Endothelial cell (in vitro differentiated cells): ENCODE measurements at places on chromosomes 1 and 21.

DNA sequence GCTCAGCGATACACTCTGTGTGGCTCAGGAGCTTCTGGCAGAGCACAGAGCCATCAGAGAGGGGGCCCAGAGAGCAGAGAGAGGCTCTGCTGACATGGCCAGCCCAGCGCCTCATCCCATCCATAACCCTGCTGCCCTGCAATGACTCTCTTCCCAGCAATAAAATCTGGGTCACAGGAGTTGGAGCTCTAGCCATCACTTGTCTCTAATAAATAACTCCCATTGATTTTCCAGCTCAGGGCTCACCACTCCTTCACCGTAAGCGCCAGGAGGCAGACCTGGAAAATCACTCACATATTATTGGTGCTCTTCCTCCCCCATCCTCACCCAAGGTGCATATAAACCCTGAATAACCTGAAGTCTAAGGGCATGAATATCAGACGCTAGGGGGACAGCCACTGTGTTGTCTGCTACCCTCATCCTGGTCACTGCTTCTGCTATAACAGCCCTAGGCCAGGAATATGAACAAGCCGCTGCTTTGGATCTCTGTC is at the start of gene APCS:
Gene APCS, plus strand, starts transcription at position 366 of the 491 bp plus-strand sequence. Its CDS starts 96 bp downstream, at position 462.
- DNase-seq: no peak
- no peak within 1 kb of the TSS for H3K27ac ChIP-seq
- H3K27me3 ChIP-seq: no peaks in the 10 kb centered on the region
- no peaks in the 10 kb centered on the region for H3K36me3 ChIP-seq
- no peaks in the 10 kb centered on the region for H3K4me1 ChIP-seq
- no peak within 1 kb of the TSS for H3K4me3 ChIP-seq

GRCh38 chr1:4425892-4426291 is 228.5 kb upstream of the AJAP1 start:
- H3K27me3 ChIP-seq: peaks cover 8% of the 10 kb centered on the region
- H3K4me3 ChIP-seq: no peak overlapping the region
- no peak overlapping the region for H3K27ac ChIP-seq
- H3K4me1 ChIP-seq: no peaks in the 10 kb centered on the region
- H3K36me3 ChIP-seq: peaks cover 5% of the 10 kb centered on the region
- DNase-seq: no peak

GRCh38 chr1:154433161-154433764 is 28.1 kb downstream of the IL6R start:
- peaks cover 8% of the 10 kb centered on the region for H3K27me3 ChIP-seq
- DNase-seq: no peak
- H3K36me3 ChIP-seq: peaks cover 3% of the 10 kb centered on the region
- peaks cover 10% of the 10 kb centered on the region for H3K4me1 ChIP-seq
- H3K27ac ChIP-seq: no peak overlapping the region

DNA sequence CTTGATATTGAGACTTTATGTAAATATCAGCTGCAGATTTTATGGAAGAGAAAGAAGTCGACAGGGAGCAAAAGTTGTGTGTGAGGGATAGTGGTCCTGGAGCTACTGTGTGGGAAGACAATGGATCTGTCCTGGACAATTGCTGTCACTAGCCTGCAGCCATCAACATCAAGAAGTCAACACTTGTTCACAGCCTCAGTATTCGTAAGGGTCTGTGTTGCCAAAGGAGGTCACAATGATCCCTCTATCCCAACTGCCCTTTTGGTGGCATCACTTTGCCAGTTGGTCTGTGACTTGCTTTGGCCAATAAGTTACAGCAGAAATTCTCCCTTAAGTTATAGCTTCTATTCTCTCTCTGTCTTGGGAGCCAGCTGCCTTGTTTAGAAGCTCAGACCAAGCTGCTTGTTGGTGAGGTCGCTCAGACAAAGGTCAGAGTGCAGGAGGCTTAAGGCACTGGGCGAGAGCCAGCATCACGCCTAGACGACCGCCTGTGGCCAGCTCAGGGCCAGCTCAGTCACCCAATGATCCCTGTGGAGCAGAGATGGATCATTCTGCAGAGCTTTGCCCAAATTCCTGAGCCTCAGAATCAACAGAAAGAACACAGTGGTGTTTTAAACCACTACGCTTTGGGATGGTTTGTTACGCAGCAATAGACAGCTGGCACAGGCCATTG is 134.9 kb downstream of the RHOU start:
- H3K27me3 ChIP-seq: no peaks in the 10 kb centered on the region
- H3K27ac ChIP-seq: no peak overlapping the region
- no peaks in the 10 kb centered on the region for H3K36me3 ChIP-seq
- H3K4me1 ChIP-seq: peaks cover 9% of the 10 kb centered on the region
- no peak for DNase-seq
- H3K4me3 ChIP-seq: no peak overlapping the region

- H3K4me1 ChIP-seq: no peaks in the 10 kb centered on the region
- H3K27ac ChIP-seq: no peak overlapping the region
- DNase-seq: no peak
- H3K36me3 ChIP-seq: no peaks in the 10 kb centered on the region
- H3K4me3 ChIP-seq: no peak overlapping the region
These were observed 68.9 kb downstream of the DUSP10 start for GRCh38 chr1:221672965-221673364.

DNA sequence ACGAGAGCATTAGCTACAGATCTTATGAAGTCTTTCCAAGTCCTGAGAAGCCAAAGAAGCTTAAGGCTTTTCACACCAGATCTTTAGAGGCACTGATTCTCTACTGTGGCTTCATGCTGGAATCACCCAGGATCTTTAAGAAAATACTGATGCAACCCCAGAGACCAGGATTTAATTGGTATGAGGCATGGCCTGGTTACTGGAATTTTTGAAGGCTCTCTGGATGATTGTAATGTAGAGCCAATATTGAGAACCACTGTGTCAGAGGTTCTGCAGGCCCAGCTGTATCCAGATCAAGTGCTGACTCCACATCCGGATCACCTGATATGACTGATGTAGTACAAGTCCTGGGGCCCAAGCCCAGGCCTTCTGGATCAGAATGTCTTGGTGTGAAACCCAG is 105.7 kb downstream of the PLPPR5 start:
- no peak overlapping the region for H3K27ac ChIP-seq
- H3K36me3 ChIP-seq: no peaks in the 10 kb centered on the region
- no peak for DNase-seq
- H3K4me1 ChIP-seq: no peaks in the 10 kb centered on the region
- no peaks in the 10 kb centered on the region for H3K27me3 ChIP-seq

DNA sequence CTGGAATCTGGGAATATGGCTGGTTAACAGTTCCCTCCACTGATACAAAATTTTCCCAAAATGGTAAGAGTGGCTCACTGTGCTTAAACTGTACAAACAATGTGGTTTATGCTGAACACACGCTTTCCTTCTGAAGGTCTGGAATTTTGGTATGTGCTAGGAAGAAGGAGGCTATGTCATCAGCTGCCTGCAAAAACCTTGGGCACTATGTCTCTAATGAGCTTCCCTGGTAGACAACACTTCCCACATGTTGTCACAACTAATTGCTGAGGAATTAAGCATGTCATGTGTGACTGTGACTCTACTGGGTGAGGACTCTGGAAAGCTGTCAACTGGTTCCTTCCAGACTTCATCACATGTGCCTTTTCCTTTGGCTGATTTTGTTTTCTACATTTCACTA is 29.2 kb downstream of the IPP start:
- H3K4me1 ChIP-seq: no peaks in the 10 kb centered on the region
- H3K27me3 ChIP-seq: no peaks in the 10 kb centered on the region
- no peak overlapping the region for H3K27ac ChIP-seq

- peaks cover 5% of the 10 kb centered on the region for H3K27me3 ChIP-seq
- DNase-seq: no peak
- H3K4me3 ChIP-seq: no peak overlapping the region
- H3K4me1 ChIP-seq: peaks cover 14% of the 10 kb centered on the region
- peaks cover 4% of the 10 kb centered on the region for H3K36me3 ChIP-seq
- no peak overlapping the region for H3K27ac ChIP-seq
These were observed 59.0 kb downstream of the HIVEP3 start for GRCh38 chr1:41859686-41860085.

GRCh38 chr1:23897083-23897482 is 16.1 kb downstream of the CNR2 start:
- no peak for DNase-seq
- no peak overlapping the region for H3K4me3 ChIP-seq
- peaks cover 6% of the 10 kb centered on the region for H3K4me1 ChIP-seq
- H3K27me3 ChIP-seq: peaks cover 14% of the 10 kb centered on the region

- peaks cover 29% of the 10 kb centered on the region for H3K36me3 ChIP-seq
- H3K4me3 ChIP-seq: no peak overlapping the region
- no peaks in the 10 kb centered on the region for H3K4me1 ChIP-seq
- no peak for DNase-seq
- H3K27ac ChIP-seq: no peak overlapping the region
These were observed 6.8 kb downstream of the WRAP73 start for GRCh38 chr1:3642919-3643675.

- peaks cover 8% of the 10 kb centered on the region for H3K4me1 ChIP-seq
- peak; percentile 7 for DNase-seq
- peak overlapping the region; percentile 96 for H3K4me3 ChIP-seq
- H3K27ac ChIP-seq: no peak overlapping the region
- peaks cover 10% of the 10 kb centered on the region for H3K27me3 ChIP-seq
- H3K36me3 ChIP-seq: no peaks in the 10 kb centered on the region
These were observed 1.3 kb downstream of the NTNG1 start for GRCh38 chr1:107142140-107142542.

GRCh38 chr1:225467193-225468020 is 39.6 kb upstream of the LBR start:
- H3K27ac ChIP-seq: no peak overlapping the region
- H3K27me3 ChIP-seq: peaks cover 4% of the 10 kb centered on the region
- H3K4me3 ChIP-seq: no peak overlapping the region

DNA sequence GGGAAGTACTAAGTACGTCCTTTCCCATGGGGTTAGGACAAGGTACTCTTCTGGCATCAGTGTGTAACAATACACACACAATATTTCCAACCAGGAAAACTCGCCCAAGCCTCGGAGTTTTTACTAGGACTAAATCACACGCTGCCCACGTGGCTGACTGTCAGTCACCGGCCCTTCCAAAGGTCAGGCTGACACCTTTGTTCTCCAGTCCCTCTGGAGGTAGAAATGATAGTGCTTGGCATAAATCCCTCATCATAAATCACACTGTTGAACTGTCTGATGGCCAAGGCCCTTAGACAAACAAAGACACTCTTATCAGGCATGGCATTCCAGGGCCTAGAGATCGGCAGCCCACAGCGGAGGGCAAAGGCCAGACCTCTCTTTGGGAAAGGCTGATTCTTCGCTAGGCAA is 16.9 kb upstream of the SLAMF9 start:
- no peaks in the 10 kb centered on the region for H3K36me3 ChIP-seq
- H3K4me1 ChIP-seq: peaks cover 4% of the 10 kb centered on the region
- H3K4me3 ChIP-seq: no peak overlapping the region
- H3K27ac ChIP-seq: peak overlapping the region; percentile 46

DNA sequence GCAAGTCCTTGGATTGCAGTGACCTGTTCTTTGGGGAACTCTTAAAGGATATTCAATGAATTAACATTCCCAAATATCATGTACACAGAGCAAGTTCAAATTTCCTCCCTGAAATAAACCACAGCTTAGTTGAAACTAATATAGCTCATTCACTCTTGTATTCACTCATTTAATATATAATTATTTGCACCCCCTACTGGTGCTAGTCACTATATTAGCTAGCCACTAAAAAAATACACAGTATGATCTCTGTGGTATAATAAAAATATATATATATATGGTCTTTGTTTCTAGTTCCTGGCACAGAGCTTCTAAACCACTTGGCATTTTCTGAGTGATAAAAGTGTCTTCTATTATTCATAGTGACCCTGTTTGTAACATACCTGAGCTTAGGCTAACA is 177.3 kb upstream of the LYPLAL1 start:
- no peaks in the 10 kb centered on the region for H3K36me3 ChIP-seq
- no peaks in the 10 kb centered on the region for H3K27me3 ChIP-seq
- DNase-seq: no peak
- H3K4me3 ChIP-seq: no peak overlapping the region
- no peaks in the 10 kb centered on the region for H3K4me1 ChIP-seq

GRCh38 chr1:231991231-231991630 is 364.6 kb downstream of the DISC1 start:
- H3K27ac ChIP-seq: no peak overlapping the region
- H3K27me3 ChIP-seq: peaks cover 5% of the 10 kb centered on the region
- H3K36me3 ChIP-seq: peaks cover 9% of the 10 kb centered on the region

GRCh38 chr1:230340526-230341161 is 85.5 kb downstream of the PGBD5 start:
- H3K27me3 ChIP-seq: peaks cover 2% of the 10 kb centered on the region
- no peaks in the 10 kb centered on the region for H3K4me1 ChIP-seq
- no peak overlapping the region for H3K4me3 ChIP-seq
- no peak overlapping the region for H3K27ac ChIP-seq
- peaks cover 7% of the 10 kb centered on the region for H3K36me3 ChIP-seq

DNA sequence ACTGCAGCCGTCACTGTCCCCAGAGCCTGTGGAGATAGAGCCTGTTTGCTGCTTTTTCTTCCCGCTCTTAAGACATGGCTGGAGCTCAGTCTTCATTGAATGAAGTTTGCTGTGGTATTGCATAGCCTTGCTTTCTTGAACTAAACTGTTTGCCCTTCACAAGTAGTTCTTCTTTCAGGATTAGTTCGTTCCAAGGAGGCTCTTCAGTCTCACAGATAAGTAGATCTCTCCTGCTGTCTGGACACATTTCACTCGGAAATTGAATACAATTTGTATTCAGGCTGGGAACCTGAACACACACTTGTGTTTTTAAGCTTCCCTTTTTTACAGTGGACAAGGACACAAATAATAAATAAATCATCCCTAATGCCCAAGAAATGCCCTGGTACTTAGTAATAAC is 34.7 kb downstream of the IFNAR1 start:
- no peak overlapping the region for H3K27ac ChIP-seq
- H3K4me3 ChIP-seq: no peak overlapping the region
- DNase-seq: no peak
- H3K36me3 ChIP-seq: peaks cover 19% of the 10 kb centered on the region

DNA sequence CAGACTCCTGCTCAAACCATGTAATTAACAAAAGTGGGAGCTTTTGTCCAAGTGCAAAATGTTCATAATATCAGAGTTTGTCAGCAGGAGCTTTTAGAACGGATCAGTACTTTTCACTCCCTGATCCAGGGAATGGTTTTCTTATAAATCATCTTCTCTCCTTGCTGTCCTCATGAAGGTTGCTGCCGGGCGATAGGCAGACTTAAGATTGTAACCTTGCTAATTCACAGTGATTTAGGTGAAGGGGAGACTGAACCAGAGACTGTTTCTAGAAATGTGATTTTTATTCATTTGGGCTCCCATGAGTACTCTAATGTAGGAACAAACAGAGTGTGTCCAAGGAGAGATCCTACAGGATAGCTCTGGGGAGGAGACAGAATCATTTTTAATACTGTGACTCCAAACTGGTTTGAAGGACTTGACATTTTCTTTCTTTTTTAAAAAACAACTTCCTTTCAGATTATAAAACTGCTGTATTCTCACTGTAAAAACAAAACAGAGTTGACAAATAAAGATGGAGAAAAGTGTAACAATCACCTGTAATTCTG is 23.7 kb downstream of the ELAVL4 start:
- no peak overlapping the region for H3K4me3 ChIP-seq
- no peak for DNase-seq
- no peaks in the 10 kb centered on the region for H3K27me3 ChIP-seq
- no peaks in the 10 kb centered on the region for H3K4me1 ChIP-seq
- no peaks in the 10 kb centered on the region for H3K36me3 ChIP-seq

- H3K27me3 ChIP-seq: peaks cover 4% of the 10 kb centered on the region
- H3K4me1 ChIP-seq: no peaks in the 10 kb centered on the region
- H3K4me3 ChIP-seq: no peak overlapping the region
- peaks cover 22% of the 10 kb centered on the region for H3K36me3 ChIP-seq
These were observed 96.8 kb downstream of the XPR1 start for GRCh38 chr1:180728472-180729106.

GRCh38 chr1:219434285-219434922 is 178.5 kb downstream of the ZC3H11B start:
- H3K27me3 ChIP-seq: no peaks in the 10 kb centered on the region
- H3K36me3 ChIP-seq: no peaks in the 10 kb centered on the region
- H3K4me1 ChIP-seq: peaks cover 8% of the 10 kb centered on the region
- H3K27ac ChIP-seq: no peak overlapping the region
- DNase-seq: no peak
